ENCODE measurements at places on chromosomes 5 and 9.

GRCh38 chr5:83396662-83397061 is 74.9 kb upstream of the VCAN start:
- no peak for DNase-seq

GRCh38 chr5:61207884-61208283 is 45.6 kb upstream of the SMIM15 start:
- no peak for DNase-seq

DNA sequence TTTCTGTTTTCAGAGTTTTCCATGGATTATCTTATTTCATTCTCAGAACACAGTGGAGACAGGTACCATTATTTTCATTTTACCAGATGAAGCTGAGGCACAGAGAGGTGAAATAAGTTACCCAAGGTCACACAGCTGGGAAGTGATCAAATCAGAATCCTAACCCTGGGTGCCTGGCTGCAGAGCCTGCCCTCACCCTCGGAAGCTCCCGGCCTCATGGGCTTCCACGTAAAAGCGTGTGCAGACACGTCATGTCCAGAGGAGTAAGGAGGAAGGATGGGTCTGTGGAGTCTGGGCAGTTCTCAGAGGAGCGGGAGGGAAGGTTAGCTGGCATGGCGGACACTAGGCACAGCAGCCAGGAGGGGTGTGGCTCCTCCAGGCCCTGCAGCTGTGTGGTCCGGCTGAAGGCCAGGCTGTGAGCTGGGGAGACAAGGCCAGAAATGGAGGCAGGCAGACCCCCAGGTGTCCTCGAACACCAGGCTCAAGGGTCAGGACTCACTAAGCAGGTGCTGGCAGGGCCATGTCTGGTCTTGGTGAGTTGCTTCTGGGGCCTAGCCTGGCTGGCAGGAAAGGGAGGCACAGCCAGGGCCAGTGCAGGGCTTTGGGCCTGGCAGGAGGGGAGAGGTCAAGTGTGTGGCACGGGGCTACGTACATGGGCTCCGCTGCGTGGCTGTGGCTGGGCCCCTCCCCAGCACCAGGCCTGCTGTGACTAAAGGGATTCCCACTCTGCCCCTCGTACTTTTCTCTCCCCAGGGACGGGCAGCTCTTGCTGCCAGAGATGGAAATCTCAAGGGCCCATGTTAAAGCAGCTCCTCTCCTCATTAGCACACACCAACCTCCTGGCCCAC is 5.6 kb downstream of the TBC1D9B start:
- DNase-seq, result no peak

- DNase-seq, result no peak
These were observed 48.2 kb upstream of the NEURL1B start for GRCh38 chr5:172592881-172593280.

GRCh38 chr5:41649659-41650058 is 139.3 kb upstream of the PLCXD3 start:
- DNase-seq, result no peak

DNA sequence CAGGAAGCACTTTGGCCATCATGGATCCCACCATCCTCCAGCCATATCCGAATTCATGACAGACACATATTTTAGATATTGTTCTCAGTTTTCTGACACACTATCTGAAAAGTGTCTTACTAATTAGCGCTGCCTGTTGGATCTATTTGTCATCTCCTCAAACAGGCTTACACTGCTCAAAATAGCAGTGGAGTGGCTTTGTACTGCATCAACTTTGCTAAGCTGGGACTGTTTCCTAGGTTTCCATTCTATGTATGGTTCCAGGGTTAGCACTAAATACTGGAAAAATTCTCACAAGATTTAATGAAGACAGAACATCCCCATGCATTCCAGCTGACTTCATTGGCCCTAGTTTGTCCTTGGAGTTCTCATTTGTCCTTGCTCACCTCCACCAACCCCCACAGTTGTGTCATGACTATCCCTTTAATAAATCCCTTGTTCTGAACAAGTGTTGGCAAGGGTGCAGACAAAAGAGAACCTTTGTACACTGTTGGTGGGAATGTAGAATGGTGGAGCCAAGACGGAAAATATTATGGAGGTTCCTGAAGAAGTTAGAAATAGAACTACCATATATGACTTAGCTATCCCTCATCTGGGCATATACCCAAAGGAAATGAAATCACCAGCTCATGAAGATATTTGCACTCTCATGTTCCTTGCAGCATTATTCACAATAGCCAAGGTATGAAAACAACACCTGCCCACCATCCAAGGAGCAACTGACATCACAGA is 136.5 kb upstream of the RAI14 start:
- DNase-seq, result no peak

DNA sequence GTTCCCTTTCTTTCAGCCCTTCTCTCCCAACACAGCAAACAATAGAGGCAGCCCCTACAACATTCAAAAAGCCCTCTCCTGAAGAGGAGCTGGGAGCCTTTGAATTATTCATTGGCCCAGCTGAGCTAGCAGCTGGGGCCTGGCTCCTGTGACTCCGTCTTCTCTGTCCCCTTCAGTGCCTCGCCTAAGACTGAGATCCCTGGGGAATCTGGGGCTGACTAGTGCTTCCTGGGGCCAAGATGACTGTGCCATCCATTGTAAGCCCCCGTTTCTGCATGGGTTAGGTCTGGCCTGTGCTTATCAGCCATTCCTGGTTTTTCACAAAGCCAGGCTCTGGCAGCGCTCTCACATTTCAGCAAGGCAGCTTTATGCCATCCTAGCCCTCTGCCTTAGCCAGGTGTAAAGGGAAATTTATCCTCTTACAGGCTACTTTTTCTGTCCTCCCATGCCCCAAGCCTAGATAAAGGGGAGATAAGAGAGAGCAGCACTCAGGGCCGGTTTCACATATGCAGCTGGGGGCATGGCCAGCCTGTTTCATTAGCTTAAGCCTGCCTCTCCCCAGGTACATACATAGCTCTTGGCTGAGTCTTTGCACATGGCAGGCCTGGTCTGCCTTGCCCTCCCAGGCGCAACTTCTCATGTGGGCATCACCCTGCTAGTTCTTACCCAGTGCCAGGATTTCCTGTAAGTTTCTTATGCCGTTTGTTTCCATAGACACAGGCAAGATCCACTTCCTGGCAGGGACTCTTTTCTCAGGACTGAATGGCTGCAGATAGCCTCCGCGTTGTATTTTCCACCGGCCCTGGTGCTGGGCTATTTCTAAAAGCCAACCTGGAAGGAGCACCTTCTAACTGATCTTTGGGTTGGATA is 15.8 kb downstream of the PTPA start:
- no peak for DNase-seq

DNA sequence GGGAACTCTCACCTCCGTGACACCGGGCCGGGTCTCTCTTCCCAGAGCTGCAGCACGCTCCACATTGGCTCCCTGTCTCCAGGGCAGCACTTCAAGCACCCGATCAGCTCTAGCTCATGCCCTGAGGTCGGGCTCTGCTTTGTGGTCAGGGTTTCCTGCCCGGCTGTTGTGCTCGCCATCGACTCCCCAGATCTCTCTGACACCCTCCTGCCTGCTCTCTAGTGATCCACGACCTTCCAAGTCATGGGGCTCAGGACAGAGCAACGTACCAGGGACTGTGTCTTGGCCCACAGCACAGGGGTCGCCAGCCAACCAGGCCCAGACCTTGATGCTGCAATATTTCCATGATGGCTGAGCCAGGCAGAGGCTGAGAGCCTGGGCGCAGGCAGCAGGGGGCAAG is 45.1 kb downstream of the PRRT1B start:
- no peak for DNase-seq

- no peak for DNase-seq
These were observed 607 bp downstream of the SPEF2 start for GRCh38 chr5:35618304-35618636.

Data from left colon (tissue), 2 donors.